Activated T-cell treated with anti-CD3 and anti-CD28 coated beads for 4 hours (primary cell): ENCODE measurements at places on chromosomes 3 and 15.

DNA sequence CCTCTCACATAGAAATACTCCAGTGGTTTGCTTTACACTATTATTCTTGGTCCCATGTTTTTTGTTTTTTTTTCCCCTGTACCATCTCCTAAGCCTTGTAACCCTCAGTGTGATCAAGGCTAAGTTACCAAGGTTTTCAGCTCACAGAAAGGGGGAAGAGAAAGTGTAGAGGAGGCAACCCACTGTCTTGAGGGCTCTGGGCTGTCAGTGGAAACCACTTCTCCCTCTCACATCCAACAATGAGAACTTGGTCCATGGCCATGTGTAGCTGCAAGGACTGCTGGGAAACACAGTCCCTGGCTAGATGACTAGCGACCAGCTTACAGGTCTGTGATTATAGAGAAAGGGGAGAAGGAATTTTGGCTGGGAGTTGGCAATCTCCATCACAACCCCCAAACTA lies 30.3 kb downstream of the GPD1L start:
- DNase-seq: no peak

DNA sequence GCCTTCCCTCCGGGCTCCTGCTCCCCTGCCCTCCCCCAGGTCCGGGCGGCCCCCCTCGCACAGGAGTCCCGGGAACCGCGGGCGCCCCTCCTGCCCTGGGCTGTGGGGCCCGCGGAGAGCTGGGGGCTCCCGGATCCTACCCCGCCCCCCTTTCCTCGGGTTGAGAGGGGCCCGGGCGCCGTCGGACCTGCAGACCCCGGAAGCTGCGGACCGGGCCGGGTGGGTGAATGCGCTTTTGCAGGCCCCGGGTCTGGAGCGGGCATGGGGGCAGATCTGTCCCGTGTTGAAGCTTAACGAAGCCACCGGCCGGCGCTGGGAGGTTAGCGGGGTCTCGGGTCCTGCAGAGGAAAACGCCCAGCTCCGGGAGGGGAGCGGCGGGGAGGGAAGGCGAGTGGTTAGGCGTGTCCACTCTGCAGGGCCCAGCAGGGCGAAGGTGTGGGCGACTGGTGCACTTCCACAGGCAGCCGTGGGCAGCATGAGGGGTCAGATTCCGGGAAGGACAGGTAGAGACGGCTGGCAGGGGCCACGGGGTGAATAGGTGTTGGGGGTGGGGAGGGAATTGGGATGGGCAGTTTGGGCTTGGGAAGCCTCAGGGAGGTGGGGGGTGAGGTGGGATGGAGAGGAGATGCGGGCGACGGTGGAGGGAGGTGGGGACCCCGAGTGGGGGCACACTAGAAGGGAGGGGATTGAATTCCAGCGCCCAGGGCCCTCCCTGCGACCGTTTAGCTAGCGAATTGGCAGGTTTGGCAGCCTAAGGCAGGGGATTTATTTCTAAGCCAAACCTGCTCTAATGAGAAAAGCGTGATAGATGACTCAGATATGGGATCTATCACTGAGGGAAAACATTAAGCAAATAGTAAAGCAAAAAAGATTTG lies 635 bp downstream of the CD276 start:
- DNase-seq: no peak

GRCh38 chr3:47780741-47781684 lies 680 bp downstream of the SMARCC1 start:
- peak; percentile 57 for DNase-seq

- DNase-seq: no peak
Observed at GRCh38 chr15:84983711-84984110, 2.1 kb downstream of the PDE8A start.

DNA sequence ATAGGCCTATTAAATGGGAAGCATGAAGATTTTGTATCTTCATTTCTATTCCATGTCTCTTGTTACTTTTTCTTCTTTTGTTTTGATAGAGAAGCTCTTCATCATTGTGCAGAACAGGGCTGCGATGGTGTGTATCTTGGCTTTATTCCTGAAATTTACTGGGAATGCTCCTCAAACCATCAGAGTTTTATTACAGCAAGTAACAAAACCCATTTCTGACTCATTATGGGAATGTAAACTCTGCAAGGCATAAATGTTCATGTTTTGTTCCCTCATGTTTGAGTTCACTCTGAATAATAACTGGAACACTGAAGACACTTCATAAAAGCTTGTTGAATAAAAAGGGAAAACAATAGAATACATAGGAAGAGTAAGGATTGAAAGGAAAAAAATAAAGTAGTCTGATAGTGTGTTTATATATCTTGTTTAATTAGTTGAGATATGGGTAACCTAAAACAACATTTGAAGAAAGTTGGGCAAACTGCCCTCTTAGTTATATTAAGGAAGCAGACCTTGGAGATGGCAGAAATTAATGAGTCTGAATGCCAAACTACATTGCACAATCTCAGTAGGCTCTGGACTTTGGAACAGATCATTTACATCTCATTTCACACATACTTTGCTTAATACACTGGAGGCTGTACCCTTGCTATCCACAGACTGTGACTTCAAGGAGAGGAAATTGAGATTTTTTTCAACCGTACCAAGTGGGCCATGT lies 521.5 kb downstream of the GRM7 start:
- DNase-seq: no peak

DNA sequence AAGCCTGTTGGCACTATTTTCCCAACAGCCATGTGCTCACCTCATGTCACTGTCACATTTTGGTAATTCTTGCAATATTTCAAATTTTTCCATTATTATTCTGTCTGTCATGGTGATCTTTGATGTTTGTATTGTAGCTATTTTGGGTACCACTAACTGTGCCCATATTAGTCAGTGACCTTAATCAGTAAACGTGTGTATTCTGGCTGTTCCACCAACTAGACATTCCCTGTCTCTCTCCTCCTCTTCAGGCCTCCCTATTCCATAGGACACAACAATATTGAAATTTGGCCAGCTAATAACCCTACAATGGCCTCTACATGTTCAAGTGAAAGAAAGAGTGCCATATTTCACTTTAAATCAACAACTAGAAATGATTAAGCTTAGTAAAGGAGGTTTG lies 88.6 kb downstream of the OPA1 start:
- no peak for DNase-seq

DNA sequence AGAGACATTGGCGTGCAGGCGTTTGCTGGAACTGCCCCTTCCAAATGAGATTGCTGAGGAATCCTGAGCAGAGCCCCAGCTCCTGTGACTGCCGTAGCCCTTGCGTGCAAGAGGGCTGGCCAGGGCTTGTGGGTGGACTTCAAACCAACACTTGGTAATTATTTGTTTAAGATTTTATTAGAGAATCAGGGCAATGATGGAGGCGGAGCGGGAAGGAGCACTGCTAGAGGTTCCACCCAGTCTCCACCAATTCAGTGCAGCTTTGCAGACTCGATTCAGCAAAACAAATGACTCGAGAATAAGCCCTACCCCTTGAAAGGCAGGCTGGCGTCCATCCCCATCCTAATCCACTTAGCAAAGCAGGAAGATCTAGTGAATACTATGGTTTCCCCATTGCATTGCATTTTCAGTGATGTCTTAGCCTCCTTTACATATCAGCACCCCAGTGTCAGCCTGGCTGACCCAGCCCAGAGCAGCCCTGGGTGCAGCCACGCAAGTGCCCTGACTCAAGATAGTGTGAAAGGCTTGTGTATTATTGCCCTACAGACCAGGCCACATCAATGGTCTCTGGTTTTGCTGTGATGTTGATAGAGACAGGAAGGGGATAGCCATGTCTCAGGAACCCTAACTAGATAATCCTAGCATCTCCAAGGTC lies 26.0 kb downstream of the GLDN start:
- DNase-seq: no peak

GRCh38 chr3:175651716-175652115 lies 792.6 kb downstream of the NAALADL2 start:
- no peak for DNase-seq

- no peak for DNase-seq
Observed at GRCh38 chr15:76998663-76999285, 3.8 kb downstream of the PSTPIP1 start.

DNA sequence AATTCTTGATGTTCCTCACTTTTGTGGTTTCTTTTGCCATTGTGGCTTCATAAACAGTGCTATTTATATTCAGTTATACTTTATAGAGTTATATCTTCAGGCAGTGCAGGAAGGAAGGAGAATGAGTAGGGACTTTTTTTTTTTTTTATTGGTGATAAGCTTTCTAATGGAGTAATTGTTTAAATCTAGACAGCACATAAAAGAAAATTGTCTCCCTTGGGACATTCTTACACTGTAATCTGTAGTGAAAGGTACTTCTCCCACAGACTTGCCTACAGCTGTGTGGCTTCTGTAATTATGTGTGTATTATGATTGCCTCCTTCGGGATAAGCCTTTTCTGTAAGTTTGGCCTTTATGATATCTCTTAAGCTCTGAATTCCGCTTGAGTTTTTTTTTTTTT lies 41.6 kb downstream of the WDR76 start:
- DNase-seq: no peak

DNA sequence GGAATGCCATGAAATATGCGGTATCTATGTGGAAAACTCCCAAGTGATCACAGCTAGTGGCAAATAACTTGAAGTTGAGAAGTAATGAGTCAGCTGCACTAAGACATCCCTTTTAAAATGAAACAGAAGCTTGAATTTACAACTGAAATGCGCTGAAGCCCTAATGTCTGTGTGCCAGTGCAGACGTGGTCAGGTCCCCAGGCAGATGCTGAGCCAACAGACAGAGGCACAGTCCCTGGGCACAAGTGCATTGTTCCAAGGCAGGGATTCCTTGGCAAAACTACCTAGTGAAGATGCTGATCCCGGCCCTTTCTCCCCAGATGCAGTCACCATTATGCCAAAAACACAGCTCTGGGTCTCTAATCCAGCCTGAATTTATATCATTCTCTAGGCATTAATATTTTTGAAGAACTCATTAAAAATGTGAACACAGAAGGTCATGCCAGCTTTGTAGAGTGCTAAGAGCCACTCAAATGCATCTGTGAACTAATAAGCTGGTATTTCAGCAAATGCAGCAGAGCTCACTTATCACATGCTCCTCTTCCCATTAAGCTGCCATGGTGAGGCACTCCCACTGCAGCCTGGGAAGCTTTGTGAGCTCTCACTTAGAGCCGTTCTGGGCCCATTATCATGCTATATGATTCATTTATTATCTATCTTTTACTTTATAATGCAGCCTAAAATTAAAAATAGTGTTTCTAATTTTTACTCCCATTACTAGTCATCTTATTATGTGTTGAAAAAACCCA lies 200.1 kb downstream of the GABRB3 start:
- DNase-seq: no peak

DNA sequence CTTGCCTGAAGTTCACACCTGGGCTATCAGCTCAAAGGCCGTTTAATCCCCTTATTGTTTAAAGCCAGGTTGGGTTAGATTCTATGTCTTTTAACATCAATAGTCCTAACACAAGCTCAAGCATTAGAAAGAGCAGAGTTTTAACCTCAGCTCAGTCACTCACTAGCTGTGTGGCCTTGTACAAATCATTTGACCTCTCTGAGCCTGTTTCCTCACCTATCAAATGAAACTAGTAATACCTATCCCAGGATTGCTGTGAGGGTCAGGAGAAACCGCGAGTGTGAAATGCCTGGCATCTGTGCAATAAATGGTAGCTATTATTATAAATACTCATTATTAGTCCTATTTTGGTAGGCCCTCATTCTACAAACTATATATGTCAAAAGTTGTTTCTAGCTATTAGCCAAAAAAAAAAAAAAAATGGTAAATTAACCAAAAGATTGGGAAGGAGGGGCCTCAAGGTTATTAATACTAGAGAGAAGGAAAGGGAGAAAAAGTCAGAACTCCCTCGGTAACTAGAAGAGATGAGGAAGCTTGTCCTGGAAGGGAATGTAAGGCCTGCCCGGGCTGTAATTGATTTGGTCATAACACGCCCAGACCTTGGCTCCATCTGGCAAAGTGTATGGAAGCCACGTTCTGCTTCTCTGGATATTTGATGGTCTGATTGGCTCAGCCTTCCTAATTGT lies 510.5 kb upstream of the PROK2 start:
- DNase-seq: no peak

DNA sequence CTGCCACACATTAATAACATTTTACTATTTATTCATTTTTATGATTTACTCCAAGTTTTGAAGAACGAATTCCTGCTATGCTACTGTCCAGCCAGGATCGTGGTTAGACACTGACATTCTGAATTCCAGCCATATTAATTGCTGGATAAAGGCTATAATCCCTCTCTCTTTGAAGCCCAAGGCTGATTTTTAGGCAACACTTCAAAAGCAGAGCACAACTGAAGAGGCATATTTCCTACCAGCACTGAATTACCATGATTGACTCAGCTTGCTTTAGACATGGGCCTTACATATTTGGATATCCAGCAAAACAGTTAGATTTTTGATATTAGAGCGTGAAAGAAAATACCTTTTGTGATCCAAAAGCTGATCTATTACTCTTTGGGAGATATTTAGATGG lies 205.0 kb downstream of the ZIC1 start:
- DNase-seq: no peak

- no peak for DNase-seq
Observed at GRCh38 chr15:67914537-67915460, 75.0 kb upstream of the RNU6-1 start.

DNA sequence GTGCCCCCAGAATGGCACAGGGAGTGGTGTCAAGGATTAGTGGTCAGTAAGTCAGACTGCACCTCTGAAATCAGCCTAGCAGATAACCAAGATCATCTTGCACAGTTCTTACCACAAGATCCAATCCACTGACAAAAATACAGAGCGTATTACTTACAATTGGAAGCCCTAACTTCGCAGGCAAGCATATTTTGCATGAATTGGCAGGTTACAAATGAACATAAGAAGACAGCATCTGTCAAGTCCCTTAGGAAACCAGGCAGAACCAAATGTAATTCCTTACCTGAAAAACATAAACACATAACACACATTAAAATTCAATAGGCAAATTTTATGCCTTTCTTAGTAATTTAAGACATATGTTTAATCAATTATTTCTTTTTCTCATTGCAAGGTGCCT lies 293.4 kb downstream of the MAGI1 start:
- no peak for DNase-seq

DNA sequence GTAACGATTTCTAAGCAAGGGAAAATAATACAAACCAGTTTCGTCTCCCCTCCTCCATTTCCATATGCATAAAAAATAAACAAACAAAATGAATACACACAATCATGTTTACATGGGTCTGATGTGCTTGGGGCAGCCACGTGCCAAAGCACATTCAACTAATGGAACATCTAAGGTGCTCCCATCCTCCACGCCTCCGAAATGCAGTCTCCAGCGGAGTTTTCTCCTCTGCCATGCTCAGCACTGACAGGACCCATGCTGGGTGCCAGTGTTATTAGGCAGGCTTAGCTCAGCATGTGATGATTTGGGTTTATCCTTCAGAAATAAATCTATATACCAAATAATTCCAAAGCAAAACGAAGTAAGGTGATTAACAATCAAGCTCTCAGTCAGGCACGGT lies 337.3 kb upstream of the ATP10A start:
- DNase-seq: no peak
